ENCODE measurements at places on chromosomes 7 and 10.

- no peak for DNase-seq
Measured at GRCh38 chr7:114086914-114087652, 168.3 kb upstream of the PPP1R3A start.

DNA sequence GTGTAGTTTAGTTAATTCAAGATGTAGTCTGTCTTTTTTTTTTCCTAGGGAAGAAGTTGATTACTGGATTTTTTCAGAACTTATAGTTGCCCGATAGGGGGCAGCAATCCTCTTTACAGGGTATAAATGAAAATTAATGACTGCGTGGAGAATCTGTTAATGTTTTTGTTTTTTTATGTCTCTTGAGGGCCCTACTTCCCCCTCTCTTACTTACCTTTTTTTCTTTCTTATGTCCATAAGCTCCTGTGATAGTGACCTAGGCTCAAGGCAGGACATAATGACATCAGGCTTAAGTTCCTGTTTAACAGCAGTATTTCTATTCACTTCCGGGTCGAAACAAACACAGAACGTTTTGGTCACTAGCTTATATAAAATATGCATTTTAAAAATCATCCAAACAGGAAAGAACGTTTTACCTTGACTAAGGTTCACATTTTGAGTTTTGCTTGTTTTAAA lies 18.8 kb downstream of the CDC123 start:
- DNase-seq = no peak

- no peak for DNase-seq
Measured at GRCh38 chr7:138435231-138435919, 24.7 kb upstream of the TRIM24 start.

GRCh38 chr7:50782375-50783208 lies at the start of gene GRB10:
Gene GRB10 (minus strand): TSS chr7:50782896. CDS start chr7:50732322, 50,574 bp downstream.
- no peak for DNase-seq

GRCh38 chr10:1434912-1435692 lies 302.2 kb downstream of the ADARB2 start:
- no peak for DNase-seq

- peak; percentile 85 for DNase-seq
Measured at GRCh38 chr10:102117391-102118159, 2.6 kb downstream of the LDB1 start.

DNA sequence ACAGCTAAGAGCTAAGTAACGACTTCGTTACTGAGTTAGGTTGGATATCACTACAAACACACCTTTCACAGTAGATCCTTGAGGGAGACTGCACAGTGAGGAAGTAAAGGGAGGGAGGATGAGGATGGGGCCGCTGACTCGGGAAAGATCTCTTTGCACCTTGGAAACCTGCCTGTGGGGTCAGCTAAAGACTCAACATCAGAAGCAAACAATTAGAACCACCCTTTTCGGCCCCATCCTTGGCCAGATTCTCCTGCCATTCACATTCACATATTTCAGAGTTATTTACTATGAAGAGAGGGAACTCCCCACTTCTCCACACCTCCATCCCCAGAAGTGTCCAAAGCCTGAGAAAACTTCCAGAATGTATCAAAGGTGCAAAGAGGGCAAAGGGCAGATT lies 47.1 kb downstream of the CLEC2L start:
- no peak for DNase-seq

DNA sequence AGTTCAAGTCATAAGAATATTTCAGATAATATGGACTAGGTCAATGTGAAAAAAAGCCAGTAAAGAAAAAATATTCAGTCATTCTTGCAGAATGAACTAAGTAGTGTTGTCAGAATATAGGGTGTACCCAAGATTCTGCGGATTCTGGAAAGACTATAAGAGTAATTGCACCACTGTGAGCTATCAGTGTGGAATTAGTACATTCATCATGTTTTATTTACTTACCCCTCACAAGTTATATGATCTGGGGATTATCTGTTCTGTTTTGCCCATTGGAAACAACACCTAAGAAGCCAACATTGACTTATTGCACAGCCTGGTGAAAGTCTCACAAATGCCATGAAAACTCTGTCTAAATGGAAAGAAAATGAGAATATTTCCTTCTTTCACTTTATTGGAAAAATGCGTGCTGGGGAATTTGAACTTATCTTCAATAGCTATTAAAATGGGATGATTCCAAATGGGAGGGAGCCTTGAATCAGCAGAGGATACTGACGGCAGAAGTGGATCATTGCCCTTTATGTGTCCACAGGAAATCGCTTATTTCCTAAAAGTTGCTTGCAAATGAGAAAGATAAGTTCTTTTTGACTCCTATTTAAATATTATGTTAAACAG lies 563.3 kb upstream of the POM121L12 start:
- no peak for DNase-seq

DNA sequence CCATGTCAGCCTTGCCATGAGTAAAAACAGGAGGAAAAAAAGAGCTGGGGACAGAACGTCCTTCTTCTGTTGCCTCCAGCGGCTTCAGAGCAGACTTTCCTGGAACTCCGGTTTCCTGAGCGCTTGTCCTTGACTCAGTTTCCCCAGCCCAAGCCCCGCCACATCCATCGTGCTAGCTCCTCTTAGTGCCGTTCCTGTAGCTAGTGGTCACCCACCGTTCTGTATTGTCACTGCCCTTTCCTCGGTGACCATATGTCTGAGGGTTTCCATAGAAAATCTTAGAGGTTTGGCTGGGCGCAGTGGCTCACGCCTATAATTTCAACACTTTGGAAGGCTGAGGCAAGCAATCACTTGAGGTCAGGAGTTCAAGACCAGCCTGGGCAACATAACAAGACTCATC lies 100.1 kb downstream of the CUX1 start:
- DNase-seq = no peak

DNA sequence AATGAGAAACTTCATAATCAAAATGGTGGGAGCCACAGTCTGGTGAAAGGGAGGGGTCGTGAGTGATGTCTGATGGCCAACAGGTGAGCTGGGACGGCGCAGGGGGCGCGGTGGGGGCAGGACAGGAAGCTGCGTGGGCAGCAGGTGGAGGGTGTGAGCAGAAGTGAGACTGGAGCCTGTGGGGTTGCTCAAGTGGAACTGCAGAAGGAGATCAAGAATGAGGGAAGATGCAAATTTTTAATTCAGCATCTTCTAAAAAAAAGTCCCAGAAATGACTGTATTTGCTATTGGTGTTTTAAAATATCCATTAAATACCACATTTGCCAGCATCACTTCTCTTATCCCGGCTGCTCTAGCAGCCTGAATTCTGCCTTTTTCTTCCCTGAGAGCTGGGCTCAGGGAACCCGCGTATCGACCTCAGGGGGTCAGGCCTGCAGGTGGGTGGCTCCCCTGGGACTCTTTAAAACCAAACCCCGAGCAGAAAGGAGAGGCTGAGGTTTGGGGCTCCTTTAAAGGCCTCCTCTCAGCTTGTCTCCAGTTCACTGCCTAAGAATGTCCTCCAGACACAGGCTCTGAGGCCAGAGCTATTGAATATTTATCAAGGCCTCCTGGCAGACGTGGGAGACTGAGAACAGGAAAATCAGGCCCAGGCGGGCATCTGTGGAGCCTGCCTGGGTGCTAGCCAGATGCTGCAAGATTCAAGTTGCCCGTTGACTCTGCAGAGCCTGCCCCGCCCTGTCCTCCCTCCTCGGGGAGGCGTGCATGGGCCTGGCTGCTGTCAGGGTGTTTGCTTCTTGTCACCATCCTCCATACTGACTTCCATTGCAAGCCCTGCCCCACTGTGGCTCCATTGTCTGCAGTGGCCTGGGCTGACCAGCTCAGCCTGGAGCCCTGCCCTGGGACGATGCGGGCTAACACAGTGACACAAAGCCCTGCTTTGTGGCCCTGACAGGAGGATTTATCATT lies 53.9 kb downstream of the SYPL1 start:
- no peak for DNase-seq

DNA sequence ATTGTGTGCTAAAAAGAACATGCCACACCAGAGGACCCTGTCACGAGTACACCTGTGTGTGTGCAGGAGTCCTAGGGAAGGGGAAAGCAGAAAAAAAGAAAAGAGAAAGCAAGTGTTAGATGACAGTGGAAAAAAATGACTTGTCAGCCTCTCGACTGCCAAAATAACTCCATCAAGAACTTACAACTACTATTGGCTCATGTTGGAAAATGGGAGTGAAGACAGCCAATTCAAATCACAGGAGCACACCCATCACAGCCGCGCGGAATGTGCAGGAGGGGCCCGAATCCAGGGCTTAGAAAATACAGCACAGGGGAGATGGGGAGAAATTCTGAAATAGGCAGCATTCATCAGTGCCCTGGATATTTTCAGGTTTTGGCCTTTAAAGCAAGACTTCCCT lies 38.1 kb upstream of the FOXI2 start:
- DNase-seq = no peak

GRCh38 chr10:129417870-129418269 lies 49.2 kb upstream of the MGMT start:
- no peak for DNase-seq

DNA sequence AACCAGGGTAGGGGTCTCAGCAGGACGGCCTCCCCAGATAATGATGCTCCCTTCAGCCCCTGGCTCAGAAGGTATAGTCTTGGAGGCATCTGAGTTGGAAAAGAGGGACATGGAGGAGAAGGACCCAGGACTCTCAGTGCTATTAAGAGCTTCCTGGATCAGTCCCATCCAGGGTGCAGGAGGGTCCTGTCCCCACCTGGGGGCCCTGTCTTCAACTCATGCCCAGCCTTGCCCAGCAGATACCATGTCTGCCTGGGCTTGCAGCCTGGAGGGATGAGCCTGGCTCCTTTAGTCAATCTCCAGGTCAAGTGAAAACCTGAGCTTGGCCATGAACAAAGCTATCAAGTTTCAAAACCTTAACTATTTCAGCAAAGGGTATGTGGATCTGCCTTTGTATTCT lies 67.6 kb downstream of the PRTFDC1 start:
- no peak for DNase-seq

Measured in activated effector memory CD4-positive, alpha-beta T cell treated with anti-CD3 and anti-CD28 coated beads, Interleukin-2, amount 50 U/mL, for 16 hours (primary cell).